ENCODE measurements at places on chromosomes 2 and 18.
A peak's percentile ranks its signal among the peaks of the same experiment; 100 is the strongest.

- no peak for DNase-seq
Observed at GRCh38 chr2:55277310-55277709, 8.3 kb upstream of the MTIF2 start.

- no peak for DNase-seq
Observed at GRCh38 chr18:7592305-7593071, 25.4 kb downstream of the PTPRM start.

- DNase-seq = no peak
Observed at GRCh38 chr2:223635080-223635479, 32.9 kb upstream of the SCG2 start.

GRCh38 chr2:101223814-101224231 is 28.9 kb upstream of the CNOT11 start:
- no peak for DNase-seq

DNA sequence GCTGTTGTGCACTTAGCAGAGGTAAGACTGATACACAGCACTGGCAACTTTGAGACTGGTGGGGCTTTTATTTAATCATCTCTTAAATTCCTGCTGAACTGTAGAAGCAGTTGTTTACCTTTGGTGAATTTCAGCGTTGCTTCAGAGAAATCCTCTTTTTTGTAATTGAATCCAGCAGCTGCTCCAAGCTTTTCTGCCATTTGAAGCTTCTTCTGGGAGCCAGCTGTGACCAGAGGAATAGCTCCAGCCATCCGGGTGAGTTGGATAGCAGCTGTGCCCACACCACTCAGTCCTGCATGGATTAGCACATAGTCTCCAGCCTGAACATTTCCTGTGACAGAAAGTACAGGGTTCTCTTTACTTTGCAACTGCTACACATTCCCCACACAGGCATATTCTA is 3.9 kb downstream of the TP53I3 start:
- DNase-seq = no peak

DNA sequence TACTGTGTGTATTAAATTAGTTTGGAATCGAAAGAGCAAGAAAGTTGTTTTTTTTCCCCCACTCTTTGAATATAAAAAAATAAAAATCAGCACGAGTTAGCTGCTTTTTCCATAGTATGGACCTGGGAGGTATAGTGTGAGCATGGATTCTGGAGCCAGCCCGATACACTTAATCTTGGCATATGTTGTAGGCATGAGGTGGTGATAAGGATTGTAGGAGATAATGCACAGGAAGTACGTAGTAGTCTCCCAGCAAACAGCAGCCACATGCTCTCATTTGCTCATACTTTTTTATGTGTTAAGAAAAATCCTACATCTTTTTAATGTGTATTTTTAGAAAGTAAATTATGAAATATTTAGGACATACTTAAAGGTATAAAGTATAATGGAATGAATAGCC is 2.1 kb upstream of the DNAJC27 start:
- DNase-seq = no peak

GRCh38 chr18:1394426-1394825 is 489.8 kb downstream of the ADCYAP1 start:
- DNase-seq = no peak

- no peak for DNase-seq
Observed at GRCh38 chr2:3624059-3624794, 29.3 kb downstream of the COLEC11 start.

DNA sequence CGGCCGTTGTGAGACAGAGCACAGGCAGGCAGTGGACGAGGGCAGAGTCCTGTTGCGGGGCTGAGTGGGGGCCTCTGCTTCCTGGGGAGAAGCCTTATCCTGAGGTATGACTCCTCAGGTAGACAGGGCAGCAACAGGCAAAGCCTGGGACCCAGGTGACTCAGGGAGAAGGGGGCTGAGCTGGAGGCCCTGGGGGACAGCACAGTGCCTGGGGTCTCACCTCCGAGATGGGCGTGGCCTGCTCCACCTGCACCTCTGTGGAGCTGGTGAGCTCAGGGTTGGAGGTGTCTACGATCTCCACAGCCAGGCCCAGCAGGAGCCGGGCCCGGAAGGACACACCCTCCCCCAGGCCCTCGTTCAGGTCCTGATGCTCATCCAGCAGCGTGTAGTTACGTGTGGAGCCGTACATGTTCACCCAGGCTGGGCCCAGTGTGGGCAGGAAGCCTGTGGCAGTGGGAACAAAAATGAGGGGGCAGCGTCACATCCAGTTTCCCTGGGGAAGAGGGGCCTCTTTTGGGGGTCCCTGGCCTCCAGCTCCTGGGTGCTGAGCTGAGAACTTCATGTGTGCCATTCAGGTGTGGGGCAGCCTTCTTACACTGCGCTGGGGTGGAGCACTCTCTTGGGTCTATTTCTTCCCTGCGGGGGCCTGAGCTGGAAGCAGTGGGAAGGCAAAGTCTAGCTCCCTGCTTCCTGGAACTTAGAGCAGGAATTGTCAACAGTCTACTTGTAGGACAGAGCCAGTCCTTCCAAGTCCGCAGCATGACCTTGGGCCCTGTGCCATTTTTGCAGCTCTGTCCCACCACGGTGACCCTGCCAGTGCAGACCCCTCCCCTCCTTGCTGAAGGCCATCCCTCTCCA is 2.9 kb upstream of the OTOF start:
- peak; percentile 46 for DNase-seq

- peak; percentile 35 for DNase-seq
Observed at GRCh38 chr2:217790195-217790594, 212.6 kb downstream of the TNS1 start.

DNA sequence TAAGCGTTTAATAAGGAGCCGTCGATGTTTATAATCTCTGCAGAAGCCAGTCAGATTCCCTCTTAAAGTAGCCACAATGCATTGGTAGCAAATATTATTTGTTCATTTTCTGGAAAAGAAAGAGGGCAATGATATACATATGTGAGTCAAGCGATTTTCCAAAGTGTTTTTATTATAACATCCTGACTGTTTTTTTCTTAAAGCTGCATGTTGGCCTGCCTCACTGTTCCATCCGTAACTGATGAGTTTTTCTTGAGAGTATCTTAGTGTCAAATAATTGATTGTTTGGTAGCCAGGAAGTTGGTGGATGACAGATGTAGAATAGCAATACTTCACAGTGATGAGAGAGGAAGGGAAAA is 3.7 kb downstream of the TSHZ1 start:
- no peak for DNase-seq

GRCh38 chr2:233062946-233063268 is 2.8 kb downstream of the INPP5D start:
- DNase-seq = no peak

- no peak for DNase-seq
Observed at GRCh38 chr2:135949451-135950234, 35.8 kb downstream of the DARS1 start.

GRCh38 chr2:3001615-3002560 is 375.7 kb downstream of the EIPR1 start:
- peak; percentile 25 for DNase-seq

GRCh38 chr18:35474884-35475283 is 22.9 kb downstream of the INO80C start:
- no peak for DNase-seq

- no peak for DNase-seq
Observed at GRCh38 chr2:189015359-189015758, 41.2 kb downstream of the COL3A1 start.

- no peak for DNase-seq
Observed at GRCh38 chr2:6909431-6910385, 7.5 kb upstream of the RNF144A start.

DNA sequence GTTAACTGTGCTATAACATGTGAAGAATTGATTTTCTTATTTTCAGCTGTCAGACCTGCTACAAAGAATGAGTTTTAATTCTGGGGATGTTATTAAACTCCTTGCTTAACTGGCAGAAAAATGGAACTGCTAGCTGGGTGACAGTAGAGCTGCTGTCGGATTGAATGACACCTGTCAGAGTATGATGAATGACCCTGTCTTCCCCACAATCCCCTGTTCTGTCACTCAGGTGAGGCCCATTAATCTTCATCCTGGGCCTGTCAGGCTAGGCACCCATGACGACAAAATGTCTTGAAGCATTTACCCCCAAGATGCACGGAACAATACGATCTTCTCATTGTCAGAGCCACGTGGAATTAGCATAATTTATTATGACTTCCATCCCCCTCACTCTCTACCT is 129.9 kb upstream of the ETAA1 start:
- no peak for DNase-seq
